ENCODE measurements at places on chromosomes 2 and 18.

GRCh38 chr2:101500860-101501259, 25.9 kb upstream of the RFX8 start:
- peak; percentile 74 for DNase-seq

DNA sequence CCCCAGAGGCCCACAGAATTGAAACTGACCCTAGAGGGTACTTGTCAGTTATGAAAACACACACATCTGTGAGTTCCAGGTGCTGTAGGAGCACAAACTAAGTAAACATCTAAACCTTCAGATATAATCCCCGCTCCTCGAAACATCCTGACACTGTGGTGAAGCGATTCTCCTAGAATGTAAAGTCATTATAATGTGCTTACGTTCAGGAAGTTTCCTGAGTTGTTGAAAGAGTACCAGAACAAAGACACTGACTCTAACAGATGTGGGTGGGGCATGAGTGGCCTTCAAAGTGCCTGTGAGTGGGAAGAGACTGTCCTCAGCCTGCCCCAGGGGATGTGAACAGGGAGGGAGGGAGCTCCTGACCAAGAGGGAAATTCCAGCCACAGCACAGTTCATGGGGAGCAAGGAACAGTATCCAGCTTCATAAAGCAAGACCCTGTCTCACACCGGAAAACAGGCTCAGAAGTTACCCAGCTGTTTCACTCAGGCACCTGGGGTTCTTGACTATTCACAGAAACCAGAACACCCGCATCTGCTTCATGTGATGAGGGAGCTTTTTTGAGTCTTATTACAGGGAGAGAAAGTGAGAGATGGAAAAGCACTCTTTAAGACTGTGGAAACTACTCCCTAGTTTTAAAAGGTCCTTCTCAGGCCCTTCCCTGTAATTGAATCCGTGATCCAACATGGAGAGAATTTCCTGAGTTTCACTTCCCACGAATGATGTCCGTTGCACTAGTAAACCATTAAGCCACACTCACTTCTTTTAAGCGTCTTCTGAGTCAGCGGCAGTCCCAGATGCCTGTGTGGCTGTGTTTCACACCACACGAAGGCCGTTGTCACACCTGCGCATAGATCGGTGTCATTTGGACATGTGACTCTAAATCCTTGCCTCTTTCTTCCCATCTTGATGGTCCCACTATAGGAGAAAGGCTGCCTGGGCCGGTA, 88.6 kb upstream of the EML6 start:
- DNase-seq: peak; percentile 57

DNA sequence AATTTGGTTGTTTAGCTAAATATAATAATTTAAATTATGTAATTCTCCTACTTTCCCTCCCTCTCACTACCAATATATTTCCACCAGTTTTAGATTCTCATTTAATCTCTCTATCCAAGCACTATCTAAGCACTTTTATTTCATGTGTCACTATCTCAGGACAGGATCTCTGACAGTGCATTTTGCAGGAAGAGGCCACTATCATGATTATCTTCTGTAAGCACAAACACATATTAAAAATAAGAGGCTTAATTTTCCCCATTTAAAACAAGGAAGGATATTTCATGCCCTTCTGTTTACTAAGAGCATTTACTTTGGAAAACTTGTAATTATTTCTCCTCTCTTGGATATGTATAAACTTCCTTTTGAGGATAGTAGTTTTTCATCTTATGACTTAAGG, 726.2 kb upstream of the ZNF804A start:
- DNase-seq: no peak

- DNase-seq: no peak
Measured at GRCh38 chr2:216827073-216827720, 32.7 kb downstream of the TNP1 start.

DNA sequence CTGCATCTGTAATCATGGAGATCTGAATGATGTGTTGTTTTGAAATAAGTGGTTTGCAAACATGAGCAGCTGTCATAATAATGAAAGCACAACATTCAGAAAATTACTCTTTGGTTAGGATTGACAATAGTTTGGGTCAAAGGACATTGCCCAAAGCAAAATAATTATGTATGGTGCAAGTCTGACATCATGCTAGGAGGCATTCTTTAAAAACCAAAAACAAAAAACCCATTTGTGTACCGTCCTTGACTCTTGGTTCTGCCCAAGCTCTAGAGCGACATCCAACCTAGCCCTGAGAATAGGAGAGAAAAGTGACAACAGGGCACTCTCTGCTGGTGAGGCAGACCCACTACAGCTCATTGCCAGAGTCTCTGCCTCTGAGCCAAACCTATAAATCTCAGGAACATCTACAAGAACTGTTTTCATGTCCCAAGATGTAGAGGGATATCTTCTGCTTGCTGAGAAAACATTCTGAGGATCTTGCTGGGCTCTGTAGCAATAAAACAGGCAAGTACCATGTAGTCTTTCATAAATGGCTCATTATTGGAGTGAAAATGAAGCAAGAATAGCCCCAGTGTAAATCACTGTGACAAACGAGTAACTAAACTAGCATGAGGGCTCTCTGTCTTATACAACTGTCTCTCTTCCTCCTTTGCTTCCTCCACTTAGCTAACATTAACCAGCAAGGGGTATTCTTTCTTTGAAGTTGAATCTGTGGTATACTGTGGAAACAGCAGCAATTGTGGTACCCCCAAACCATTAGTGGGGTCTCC, 266.8 kb upstream of the CXCR4 start:
- DNase-seq: no peak

- DNase-seq: no peak
Measured at GRCh38 chr2:175619179-175620045, 382.7 kb downstream of the LNPK start.

GRCh38 chr18:79597831-79598632, 81.6 kb upstream of the CTDP1 start:
- no peak for DNase-seq

DNA sequence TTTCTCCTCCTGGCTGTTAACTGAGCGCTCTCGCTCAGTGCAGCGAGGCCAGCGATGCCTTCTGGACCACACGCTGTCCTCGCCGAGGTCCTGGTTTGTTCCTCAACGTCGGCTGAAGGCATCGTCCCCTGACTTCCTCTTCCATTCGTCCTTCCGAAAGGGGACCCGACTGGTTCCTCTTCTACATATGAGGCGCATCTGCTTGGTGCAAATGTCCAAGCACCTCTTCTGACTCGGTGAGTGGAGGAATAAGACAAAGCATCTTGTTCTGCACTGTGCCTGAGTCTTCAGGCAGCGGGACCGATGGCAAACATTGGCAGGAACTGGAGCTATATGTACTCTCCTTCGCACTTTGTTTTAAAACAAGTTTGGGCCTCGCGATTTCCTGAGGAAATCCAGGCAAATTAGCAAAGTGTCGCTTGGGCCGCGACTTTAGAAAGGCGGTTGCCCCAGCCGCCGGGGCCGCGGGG, 621 bp upstream of the KCNS3 start:
- DNase-seq: no peak

GRCh38 chr2:8619071-8619470, 62.8 kb upstream of the ID2 start:
- DNase-seq: no peak

DNA sequence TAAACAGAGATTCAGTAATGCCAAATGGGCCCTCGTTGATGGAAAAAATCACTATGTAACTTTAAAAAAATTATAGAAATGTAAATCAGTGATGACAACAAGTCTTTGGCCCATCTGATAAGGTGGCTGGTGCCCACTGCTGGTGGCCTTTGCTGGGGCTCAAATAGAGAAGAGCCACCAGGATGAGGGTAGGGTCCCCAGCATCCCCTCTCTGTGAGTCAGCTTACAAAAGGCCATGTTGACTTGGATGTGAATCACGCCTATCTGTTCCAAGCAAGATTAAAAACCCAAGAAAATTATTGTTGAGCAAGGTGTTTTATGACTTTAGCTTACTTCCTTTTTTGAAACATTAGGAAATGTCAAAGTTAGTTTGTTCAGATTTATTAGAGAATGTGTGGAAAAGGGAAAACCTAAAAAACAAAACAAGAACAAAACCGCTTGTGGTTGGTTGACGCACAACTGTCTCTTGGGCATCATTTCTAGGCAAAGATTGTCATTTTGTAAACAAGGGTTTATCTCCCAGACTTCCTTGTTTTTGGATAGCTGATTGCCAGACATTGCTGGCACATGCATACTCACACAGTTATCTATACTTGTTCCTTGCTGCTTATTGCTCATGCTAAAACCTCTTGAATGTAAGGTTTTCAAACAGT, 53.7 kb upstream of the ZNF396 start:
- no peak for DNase-seq

GRCh38 chr2:151999053-151999452, 99.8 kb downstream of the CACNB4 start:
- DNase-seq: peak; percentile 24

DNA sequence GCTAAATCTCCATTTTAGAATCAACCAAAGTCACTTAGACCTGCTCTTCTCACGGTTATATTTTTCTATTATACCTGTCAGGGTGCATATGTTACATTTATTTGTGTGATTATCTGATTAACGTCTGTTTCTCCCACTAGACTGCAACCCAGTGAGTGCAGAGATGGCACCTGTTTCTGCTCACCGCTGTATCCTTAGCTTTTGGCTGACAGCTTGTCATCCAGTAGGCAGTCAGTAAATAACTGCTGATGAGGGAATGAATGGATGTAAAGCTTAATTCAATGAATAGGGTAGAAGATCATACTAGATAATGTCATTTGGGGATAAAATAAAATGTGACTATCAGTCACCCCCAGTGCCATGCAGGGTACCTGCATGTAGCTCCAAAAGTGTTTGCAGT, 6.9 kb upstream of the CHRNA1 start:
- DNase-seq: no peak

GRCh38 chr2:144320491-144320890, 199.4 kb downstream of the ZEB2 start:
- peak; percentile 41 for DNase-seq

- DNase-seq: no peak
Measured at GRCh38 chr18:36467614-36468013, 170.1 kb downstream of the FHOD3 start.

DNA sequence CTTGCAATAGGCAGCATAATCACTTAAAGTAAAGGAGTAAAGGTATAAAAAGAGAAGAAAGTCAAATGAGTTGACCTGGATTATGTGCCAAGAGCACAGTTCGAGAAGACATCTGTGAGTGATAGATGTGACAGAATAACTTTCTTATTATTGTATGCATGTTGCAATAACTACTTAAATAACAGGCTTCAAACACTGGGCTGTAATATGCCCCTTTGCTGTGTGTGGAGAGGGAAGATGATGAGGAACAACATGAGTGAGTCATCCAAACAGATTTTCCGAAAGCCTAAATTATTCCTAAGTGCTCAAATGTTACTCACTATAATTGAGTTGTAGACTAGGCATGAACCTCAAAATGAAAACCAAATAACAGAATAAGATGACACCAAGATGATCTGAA, 328.1 kb downstream of the EXOC6B start:
- DNase-seq: no peak

- DNase-seq: peak; percentile 49
Measured at GRCh38 chr2:191501561-191502168, 176.3 kb upstream of the NABP1 start.

DNA sequence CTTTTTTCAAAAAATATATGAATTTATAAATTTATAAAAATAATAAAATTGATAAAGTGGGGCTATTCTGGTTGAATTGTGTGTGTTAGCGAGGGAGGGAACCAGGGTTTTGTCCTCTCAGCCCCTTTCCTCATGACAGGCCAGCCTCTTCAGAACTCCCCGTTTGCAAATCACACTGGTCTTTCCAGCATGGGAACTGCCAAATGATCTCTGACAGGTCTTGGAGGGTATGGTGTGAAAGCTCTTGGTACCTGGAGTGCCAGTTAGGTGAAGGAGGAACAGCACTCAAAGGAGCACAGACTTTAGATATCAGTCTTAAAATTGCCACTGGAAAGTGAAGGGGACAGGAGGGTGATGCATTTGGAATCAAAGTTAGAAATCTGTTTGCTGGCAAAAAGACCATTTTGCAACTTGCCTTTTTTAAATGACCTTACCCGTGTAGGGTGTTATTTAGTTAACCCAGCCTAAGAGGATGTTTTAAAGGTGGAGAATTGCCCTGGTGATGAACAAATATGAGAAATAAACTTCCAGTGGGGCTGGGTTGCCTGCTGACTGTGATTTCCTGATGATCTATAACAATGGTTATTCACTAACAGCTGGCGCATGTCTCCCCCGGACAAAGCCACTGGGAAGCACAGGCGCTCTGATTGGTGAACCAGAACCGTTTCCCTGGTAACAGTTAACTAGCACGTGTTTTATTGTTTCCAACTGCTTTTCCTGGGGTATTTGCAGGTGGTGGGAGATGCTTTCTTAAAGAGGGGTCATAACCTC, 85.3 kb upstream of the EFEMP1 start:
- DNase-seq: peak; percentile 72

- no peak for DNase-seq
Measured at GRCh38 chr2:51710222-51710621, 678.3 kb upstream of the NRXN1 start.

GRCh38 chr2:134366359-134366758, 112.5 kb downstream of the MGAT5 start:
- DNase-seq: no peak

GRCh38 chr2:72846171-72847095, 20.6 kb upstream of the EXOC6B start:
- DNase-seq: no peak

DNA sequence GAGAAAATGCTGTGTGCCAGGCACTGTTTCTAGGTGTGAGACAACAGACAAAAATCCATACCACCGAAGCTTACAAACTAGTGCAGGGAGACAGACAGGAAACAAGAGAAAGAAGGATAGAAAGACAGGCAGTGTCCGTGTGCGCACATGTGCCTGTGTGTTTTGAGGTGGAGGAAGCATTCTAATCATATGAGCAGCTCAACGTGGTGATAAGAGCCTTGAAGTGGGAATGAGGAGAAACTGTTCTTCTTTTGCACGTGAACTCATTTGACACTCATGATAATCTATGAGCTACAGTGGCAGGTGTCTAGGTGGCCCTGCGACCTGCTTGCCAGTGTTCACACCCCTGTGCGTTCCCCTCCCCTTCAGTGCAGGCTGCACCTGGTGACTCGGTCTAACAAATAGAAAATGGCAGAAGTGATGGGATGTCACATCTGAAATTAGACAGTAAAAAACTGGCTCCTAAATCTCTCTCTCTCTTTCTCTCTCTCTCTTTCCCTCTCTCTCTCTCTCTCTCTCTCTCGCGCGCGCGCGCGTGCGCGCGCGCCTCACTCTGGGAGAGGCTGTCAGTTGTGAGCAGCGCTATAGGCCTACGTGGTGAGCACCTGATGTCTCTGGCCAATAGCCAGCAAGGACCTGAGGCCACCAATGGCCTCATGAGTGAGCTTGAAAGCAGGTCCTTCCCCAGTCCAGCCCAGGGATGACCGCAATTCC, 74.8 kb downstream of the EN1 start:
- no peak for DNase-seq

- peak; percentile 18 for DNase-seq
Measured at GRCh38 chr18:44197832-44198611, 482.7 kb upstream of the SETBP1 start.

DNA sequence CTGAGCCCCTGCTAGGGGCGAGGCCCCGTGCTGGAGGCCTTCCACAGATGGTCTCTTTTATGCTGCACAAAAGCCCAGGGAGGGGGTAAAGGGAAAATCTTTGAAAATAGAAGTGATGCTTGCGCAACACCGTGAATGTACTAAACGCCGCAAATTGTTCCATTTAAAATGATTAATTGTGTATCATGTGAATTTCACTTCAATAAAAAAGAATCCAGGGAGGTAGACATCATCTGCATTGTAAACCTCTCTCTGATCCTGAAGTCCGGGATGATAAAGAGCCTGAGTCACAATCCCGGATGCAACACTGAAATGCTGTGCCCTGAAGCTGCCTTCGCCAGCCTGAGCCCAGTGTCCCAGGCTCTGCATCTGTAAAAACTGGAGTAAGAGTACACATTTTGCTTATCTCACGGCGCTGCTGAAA, 107.7 kb upstream of the PPP1CB start:
- DNase-seq: no peak

GRCh38 chr2:64859312-64860212, 129.6 kb upstream of the SLC1A4 start:
- DNase-seq: peak; percentile 93
